ENCODE measurements at places on chromosomes 12 and 14.

DNA sequence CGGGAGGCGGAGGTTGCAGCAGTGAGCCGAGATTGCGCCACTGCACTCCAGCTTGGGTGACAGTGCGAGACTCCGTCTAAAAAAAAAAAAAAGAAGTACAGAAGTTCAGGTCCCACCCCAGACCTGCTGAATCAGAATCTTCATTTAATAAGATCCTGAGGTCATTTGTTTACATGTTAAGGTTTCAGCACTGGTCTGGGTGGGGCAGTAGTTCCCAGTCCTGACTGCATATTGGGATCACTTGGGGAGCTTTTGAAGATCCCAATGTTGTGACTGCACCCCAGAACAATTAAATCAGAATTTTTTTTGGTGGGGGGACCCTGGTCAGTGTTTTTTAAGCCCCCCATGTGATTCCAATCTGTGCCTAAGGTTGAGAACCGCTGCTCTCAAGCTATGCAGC lies 11.7 kb upstream of the COL2A1 start:
- no peak for DNase-seq

DNA sequence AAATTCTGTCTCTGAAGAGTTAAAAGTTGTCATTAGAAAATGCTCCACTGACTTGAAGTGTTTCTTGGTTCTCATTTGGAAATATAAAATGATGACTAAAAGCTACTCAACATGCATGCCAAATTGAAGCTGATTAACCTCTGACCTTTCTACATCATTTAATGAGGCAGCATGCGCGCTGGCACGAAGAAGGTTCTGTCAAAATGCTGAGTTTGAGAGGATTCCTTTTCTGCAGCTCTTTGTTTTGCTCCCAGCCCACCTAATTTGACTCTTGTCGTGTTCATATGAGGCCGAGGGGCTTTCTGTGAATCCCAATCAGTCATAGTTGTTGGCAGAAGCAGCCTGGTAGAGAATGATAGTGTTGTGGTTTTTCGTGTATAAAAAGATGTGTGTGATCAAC lies 153.4 kb downstream of the BRMS1L start:
- no peak for DNase-seq

- no peak for DNase-seq
These were observed 23.2 kb downstream of the MRPS35 start for GRCh38 chr12:27733791-27734190.

- DNase-seq: no peak
These were observed 8.7 kb downstream of the WNT1 start for GRCh38 chr12:48986720-48987291.

DNA sequence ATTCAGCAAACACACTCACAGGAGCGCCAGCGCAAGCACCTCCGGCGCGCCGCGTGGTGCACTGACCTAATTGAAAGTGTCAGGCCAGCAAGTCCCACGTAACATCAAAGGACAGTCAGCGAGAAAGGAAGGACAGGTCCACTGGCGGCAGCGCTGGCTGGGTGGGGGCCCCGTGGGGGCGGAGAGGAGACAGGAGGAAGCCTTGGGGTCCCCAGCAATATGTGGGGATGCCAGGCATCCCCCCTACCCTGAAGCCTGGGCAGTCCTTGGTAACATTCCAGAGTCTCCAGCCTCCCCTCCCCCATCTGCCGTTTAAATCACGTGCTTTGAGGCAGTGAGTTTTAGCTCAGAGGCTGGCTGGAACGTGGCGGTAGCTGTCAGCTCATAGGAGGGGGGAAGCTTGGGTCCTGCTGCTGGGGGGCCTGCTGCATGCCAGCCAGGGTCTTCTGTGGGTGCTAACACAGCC lies 159.2 kb downstream of the CALM1 start:
- DNase-seq: no peak

GRCh38 chr12:131076791-131077747 lies 123.4 kb downstream of the ADGRD1 start:
- no peak for DNase-seq

- no peak for DNase-seq
These were observed 41.6 kb downstream of the RCOR1 start for GRCh38 chr14:102633906-102634595.

DNA sequence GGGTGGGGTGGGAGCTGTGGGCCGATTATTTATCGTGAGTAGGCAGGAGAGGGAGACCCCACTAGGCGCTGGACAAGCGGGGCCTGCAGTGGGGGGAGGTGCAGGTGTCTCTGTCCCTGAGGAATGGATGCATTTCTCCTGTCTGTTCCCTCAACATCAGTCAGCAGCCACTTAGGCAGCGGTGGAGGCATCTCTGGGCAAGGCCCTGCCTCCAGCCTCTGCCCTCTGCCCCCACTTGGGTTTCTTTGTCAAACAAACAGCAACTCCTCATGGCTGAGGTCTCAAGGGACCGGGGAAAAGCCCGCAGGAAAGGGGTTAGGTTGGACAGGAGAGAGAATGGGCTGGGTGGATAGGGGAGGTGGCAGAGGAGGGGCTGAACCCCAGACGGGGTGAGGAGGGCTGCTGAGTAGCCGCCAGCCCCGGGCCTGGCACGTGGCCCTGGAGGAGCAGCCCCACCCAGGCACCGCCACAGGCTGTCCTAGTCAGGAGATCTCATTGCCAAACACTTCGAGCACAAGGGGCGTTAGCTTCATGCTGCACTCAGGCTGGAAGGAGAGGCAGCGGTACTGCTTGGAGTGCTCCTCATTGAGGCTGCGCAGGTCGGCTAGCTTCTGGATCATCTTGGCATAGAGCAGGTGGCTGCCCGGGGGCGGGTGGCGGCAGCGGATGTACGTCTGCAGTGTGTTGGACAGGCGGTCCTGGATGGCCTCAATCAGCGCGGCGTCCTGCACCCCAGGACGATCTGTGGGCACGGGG lies 24.7 kb upstream of the HDAC7 start:
- no peak for DNase-seq

DNA sequence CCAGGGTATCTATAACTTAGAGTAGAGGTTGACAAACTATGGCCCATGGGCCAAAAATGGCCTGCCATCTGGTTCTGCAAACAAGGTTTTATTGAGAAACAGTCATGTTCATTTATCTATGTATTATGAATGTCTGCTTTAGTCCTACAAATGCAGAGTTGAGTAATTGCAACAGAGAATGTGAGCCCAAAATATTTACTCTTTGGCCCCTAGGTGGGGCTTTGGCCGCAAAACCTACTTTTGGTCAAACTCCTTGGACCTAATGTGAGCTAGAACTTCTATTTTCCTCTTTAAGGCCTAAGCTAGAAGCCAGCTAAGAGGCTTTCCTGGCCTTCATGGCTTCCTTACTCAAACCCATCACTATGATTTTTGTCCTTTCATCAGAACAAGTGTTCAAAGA lies 379.1 kb downstream of the NELL2 start:
- DNase-seq: no peak

DNA sequence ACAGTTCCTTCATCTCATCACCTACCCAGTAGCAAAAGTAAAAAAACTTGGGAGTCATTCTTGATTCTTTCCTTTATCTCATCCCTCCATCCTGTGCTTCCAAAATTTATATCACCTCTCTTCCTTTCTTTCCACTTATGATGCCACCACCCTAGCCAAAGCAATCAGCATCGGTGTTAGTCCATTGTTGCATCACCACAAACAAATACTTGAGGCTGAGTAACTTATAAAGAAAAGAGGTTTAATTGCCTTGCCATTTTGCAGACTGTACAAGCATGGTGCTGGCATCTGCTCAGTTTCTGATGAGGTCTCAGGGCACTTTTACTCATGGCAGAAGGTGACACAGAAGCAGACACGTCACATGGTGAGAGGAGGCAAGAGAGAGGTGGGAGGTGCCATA lies 19.8 kb upstream of the CATSPERB start:
- DNase-seq: no peak

DNA sequence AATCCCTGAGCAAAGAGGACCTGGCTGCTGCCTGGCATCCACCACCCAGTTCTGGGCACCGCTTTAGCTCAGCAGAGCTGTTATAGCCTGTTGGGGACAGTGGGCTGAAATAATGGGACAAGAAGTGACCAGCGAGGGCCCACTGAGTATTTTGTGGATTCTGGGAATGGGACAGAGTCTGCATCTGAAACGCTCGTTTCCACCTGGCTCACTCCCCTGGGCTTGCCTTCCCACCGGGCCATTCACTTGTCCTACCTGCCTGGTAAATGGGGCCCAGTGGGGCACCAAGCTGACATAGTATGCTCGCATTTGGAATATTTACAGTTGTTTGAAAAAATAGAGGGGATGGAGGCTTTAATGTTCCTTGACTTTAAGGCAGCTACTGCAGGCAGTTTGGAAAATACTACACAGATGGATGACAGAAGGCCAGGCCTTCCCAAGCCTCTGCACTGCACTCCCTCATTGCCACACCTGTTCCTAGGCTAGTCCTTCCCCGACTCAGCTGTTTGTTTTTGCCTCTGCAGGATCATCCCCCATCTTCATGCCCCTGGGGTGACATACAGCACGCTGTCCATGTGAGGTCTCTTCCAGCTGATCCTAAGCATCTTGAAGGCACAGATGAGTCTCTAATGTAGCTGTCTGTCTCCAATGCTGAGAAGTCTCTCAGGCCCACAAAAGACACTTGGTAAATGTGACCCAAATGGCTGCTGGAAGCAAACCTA lies 61.3 kb upstream of the DICER1 start:
- no peak for DNase-seq

DNA sequence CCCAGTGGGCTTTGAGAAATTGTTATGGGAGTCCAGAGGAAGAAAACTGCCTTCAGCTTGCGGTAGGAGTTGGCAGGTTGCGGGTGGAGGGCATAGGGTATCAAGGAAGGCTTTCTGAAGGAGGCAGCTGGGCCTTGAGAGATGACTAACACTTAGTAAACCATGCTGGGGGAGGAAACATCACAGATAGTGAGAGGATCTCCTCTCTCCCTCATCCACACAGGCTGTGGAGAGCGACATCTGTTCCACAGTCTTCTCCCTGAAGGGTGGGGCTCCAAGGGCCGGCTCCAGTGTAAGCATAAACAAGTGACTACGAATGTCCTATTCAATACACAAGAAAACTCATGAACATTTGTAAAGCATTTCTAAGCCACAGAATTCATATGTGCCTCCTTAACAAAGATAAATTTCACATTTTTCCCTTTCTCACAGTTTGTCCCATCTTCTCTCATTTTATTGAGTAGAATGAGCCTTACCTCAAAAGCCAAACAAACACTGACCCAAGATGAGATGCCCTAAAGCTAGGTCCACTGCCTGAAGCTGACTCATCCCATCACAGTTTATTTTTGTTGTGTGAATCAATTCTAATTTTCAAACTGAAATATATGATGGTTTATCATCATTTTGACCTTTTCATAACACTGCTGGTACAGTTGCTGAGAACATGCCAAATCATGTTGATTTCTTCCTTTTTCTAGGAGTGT lies 227.9 kb downstream of the SLC25A21 start:
- no peak for DNase-seq

- peak; percentile 43 for DNase-seq
These were observed 9.8 kb upstream of the KDM2B start for GRCh38 chr12:121590476-121591143.

DNA sequence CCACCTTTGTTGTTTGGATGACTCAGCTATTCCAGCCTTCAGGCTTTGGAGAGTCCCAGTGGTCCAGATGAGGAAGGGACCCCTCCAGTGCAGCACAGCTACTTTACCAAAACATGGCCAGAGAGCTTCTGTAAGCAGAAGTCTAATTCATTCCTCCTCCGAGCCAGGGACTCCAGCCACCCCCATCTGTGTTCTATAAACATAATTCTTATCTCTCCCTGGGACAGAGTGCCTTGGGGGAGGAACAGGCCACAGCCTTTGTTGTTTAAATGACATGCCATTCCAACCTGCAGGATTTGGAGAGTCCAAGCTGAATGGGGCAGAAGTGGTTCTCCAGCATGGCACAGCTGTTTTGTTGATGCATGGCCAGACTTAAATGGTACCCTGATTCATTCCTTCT lies 994.0 kb downstream of the TRHDE start:
- DNase-seq: no peak

- DNase-seq: no peak
These were observed 1224.0 kb downstream of the SLC16A7 start for GRCh38 chr12:60819794-60820193.

DNA sequence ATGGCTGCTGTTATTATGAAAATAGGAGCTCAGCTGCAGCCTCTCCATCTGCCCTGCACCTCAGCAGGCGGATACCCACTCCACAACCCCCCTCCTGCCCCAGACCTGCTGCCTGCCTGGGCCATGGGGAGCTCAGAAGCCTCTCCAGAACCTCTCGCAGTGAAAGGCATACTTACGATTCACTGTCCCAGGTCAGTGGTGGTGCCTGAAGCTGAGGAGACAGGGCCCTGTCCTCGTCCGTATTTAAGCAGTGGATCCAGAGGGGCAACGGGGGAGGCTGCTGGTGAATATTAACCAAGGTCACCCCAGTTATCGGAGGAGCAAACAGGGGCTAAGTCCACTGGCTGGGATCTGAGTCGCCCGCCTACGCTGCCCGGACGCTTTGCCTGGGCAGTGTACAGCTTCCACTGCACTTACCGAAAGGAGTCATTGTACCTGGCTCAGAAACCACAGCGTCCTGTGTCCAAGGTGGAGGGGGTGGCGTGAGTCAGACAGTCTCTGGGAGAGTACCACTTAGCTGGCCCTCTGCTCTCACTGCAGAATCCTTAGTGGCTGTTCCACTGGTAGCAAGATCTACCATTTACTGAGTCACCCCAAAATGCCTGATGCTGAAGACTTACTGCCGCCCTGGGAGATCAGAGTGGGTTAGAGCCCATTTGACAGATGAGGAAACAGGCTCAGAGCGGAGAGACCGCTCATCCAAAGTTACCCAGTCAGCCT lies at the start of gene SERPINA1:
Gene SERPINA1, minus strand, starts transcription at position 219 of the 720 bp plus-strand sequence. CDS start 5,365 bp downstream, outside the sequence.
- DNase-seq: no peak

DNA sequence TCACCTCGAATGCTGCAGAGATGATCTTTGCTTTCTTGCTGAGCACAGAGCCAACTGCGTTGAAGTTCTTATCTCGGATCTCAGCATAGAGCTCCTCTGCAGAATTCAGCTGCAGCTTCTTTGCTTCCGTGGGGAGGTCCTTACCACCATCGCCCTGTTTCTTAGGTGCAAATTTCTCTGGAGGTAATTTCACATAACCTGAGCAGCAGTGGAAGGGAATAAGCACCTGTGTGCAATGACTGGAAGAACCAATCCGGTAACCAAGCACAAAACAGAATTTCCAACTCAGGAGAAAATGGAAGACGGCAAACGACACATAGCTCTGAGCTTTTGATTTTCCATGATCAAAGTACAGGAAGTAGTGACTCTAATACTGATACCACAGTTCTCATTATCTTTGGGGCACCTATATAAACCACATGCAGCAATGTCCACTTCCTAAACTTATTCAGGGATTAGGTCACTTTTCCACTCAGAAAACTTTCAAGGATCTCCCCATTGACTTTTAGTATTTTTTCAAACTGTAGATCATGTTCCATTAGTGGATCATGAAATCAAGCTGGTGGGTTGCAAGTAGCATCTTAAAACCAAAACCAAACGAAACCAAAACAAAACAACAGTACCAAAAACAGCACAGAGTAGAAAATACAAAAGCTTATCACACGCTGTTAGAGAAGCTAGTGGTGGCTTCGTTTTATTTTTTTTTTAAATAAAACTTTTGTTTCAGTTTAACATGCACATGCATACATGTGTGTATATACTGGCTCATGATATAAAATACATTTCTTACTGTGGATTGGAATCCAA lies 18.9 kb upstream of the DIABLO start:
- no peak for DNase-seq
